ENCODE measurements at places on chromosomes 12 and 14. TPM values are rescaled to one million over a fixed set of nuclear protein-coding genes. Genes with fewer than 3 reads are reported as not detected.
A peak's percentile ranks its signal among the peaks of the same experiment; 100 is the strongest.

DNA sequence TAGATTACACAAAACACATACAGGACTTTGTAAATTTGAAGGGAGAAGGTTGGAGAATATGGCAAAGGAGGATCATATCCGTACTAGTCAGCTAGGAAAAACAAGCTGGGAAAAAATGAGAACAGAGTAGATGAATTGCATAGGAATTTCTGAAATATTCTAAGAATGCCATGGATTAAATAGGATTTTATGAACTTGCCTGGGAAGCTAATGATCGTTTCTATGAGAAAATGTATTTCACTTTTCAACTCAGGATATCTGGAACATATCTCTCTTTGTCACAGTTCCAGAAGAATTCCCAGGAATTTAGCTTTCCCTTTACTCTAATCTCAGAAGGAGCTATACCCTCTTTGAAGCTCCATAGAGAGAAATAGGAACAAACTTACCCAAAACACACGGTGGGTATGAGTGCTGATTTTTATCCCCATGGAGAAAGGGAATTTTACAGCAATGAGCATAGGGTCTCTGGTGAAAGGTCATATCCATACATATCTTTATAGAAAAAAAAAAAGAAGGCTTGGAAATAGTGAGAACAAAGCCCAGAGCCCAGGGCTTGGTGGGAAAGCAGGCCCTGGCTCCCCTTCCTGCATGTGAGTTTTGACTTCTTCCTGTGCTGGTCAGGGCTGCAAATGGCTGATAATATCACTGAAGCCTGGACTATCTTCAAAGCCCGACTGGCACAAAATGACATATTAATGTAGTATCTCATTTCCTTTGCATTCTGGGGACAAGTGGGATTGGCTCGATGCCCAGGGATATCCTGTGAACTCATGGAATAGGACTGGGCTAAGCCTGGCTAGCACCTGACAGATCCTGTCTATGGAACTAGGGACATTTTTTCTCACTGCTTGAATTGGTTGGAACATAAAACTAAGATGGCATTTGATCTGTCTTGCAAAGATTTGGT lies 136.3 kb downstream of the AEBP2 start:
- DNase-seq: peak; percentile 95

- peak; percentile 37 for DNase-seq
Measured at GRCh38 chr12:57813111-57813970, 5.2 kb downstream of the AVIL start.

GRCh38 chr12:638953-639557 lies 24.2 kb downstream of the NINJ2 start:
- no peak for DNase-seq

- no peak for DNase-seq
Measured at GRCh38 chr12:81212996-81213696, 135.3 kb downstream of the ACSS3 start.

- DNase-seq: no peak
Measured at GRCh38 chr12:131882804-131883520, 11.5 kb upstream of the ULK1 start.

DNA sequence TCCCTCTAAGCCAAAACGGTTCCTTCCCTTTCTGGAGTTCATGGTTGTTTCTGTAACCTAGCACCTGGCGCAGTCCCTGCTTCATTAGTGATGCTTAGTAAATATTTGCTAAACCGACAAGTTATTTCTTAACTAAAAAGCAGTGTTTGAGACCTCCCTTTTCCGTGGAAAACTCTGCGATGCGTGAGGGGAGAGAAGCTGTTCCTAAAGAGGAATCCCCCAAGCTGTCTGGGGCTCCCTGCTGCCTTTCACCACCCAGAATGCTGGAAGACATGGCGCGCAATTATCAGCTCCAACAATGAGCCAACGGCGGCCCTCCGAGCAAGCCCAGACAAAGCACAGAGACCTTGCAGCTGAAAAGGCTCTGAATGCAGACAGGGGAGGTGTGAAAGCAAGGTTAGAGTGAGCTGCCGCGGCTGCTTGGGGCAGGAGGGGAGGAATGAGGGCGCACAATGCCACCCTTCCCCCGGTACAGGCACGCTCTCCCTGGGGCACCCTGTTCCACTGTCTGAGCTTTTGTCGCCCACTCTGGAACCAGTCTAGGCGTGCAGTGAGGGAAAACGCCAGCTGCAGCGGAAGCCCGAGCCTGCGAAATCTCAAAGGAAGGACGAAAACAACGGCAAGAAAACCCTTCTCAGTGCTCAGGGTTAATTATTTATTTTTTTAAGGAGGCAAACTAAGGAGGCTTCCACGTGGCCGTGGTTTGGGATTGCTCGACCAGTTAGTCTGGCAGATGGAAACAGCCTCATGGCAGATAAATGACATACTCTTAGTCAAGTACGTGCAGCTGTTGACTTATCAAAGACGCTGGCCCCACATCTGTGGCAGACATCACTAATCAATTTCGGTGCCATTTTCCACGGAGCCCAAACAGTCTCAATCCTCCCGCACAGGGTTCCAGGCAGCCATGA lies 66.3 kb downstream of the RBM19 start:
- DNase-seq: no peak

DNA sequence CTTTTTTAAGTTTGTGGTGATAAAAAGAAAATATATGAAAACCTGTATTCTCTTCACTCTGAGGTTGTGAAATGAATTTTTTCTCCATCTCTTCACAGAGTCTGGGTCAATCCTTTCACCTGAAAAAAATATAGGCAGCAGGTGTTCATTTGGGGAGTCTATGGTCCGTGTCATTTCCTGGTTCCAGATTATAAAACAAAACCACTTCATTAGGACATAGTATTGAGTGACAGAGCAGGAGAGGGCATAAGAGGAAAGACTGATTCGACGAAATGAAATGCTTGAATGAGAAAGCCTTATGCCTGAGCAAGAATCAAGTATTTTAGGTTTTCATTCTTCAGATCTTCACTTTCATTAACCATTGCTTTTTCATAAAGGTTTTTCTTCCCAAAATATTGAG lies 51.8 kb upstream of the NUAK1 start:
- no peak for DNase-seq

GRCh38 chr14:23327947-23328744 lies 6.9 kb downstream of the PABPN1 start:
- peak; percentile 72 for DNase-seq

DNA sequence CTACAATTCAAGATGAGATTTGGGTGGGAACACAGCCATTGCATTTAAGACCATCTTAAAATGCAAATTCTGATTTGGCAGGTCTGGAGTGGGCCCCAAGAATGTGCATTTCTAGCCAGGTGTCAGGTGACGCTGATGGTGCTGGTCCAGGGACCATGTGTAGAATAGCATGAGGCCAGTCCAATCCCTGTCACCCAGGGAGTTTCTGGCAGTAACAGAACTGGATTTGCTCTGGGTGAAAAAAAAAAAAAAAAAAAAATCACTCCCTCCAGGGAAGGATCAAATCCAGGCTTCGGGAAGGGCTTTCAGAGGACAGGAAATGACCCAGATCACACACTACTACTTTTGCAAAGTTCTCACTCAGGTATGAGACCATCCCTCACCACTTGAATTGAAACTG lies 213.2 kb upstream of the NOS1 start:
- DNase-seq: no peak

DNA sequence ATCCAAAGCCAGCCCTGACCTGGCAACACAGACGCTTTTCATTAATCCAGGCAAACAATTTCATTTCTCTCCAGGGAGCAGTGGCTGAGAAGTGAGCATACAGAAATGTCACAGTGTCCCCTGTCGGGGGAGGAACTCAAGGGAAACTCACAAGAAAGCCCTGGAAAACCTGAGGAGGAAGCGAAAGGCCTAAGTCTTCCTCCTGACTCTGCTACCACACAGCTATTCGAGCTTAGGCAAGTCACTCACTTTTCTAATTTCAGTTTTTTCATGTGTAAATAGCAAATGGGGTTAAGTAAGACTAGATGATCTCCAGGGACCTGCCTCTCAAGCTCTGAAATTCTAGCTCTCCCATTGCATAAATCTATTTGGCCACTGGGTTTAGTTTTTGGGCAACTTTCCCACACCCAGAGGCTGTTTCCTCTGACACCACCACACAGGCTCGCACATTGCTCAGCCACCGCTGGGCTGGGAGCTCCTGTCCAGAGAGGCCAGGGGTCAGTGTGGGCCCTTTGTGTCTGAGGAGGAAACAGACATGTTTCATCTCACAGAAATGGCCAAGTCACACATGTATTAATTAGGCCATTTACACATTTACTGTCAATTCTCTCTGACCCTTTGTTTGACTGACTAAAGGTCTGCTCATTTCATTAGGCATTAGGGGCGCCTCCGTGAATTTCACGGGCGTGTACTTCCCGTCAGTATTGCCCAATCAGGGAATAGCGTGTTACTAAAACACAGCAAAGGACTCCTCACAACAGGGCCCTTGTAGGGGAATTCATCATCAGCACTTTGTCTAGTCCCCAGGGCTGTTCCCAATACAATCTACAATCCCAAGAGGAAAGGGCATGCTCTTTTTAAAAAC lies 9.8 kb upstream of the PNMA1 start:
- DNase-seq: peak; percentile 96

DNA sequence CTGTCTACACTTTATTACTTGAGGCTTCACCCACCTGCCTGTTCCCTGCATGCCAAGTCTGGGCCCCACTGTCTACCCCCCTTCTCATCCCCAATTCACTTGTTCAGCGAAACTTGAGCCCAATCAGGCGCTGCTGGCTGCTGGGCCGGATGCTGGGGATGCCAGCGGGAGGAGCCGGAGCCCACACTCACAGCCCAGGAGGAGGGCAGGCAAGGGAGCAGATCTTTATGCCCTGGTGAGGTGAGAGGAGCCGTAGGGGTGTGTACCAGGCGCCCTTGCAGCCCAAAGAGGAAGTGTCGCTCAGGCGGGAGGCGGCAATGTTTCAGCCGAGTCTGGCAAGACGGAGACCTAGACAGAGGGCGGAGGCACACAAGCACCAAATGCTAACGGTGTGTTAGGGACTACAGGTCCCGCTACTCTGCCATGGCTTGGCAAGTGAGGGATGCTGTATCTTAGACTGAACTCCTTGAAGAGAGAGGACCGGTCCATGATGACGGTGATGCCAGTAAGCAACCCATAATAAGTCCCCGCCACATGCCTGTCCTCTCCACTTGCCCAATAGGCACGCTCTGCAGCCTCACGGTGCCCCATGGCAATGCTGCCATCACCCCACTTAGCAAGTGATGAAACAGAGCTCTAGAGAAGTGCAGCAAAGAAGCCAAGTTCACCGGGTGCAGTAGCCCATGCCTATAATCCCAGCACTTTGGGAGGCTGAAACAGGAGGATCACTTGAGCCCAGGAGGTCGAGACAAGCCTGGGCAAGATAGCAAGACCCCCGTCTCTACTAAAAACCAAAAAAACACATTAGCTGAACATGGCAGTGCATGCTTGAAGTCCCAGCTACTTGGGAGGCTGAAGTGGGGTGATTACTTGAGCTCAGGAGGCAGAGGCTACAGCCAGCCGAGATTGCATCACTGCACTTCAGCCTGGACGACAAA lies 41.6 kb downstream of the LRRC74A start:
- no peak for DNase-seq

The MOK gene
- 27.3 TPM for total RNA-seq

The CLEC7A gene
- 40.5 TPM for total RNA-seq

The STYK1 gene
- total RNA-seq: 5.9 TPM

The CIROP gene
- total RNA-seq: not detected

The GLIPR1L1 gene
- total RNA-seq: not detected

The CRACR2A gene
- total RNA-seq: not detected

The SMOC1 gene
- not detected for total RNA-seq

The GUCY2C gene
- total RNA-seq: not detected

The KRT85 gene
- not detected for total RNA-seq

The DNAI7 gene
- 0.59 TPM for total RNA-seq

Data from M059J (cell line).